Stimulated activated CD4-positive, alpha-beta T cell treated with anti-CD3 and anti-CD28 coated beads, Interleukin-4, amount 100 ng/mL, for 4 hours (primary cell): ENCODE measurements at places on chromosomes 4 and X.

- no peak for DNase-seq
Measured at GRCh38 chrX:13373431-13374187, 53.8 kb upstream of the ATXN3L start.

DNA sequence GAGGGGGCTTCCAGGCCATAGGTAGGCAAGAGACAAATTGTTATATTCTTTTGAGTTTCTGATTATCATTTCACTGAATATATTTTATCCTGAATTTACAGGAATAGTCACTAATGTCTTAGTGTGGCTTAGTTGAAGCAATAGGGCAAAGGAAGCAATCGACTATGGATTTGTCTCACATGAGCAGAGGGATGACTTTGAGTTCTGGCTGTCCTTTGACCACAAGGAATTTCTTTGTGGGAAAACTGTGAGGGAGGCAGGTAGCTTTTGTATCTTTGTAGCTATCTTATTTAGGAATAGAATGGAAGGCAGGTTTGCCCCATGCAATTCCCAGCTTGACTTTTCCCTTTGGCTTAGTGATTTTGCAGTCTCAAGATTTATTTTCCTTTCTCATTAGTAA, 207.3 kb upstream of the ANXA10 start:
- DNase-seq: no peak

DNA sequence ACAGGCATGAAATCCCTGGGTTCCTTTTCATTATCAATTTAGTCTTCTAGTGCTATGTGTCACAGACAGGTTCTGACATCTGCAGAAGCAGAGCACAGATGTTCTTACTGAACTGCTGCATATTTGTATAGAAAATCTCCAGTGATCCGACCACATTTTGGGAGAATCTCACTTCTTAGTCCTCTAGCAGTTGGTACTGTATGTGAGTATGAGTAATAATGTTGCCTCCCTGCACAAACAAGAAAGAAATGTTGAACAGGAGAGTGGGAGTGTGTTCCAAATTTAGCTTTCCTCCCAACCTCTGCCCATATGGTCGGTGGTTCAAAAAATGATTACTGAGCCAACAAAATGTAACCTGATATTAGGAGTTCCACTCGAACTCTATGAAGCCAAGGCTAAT, 165.3 kb upstream of the GPC4 start:
- DNase-seq: no peak

DNA sequence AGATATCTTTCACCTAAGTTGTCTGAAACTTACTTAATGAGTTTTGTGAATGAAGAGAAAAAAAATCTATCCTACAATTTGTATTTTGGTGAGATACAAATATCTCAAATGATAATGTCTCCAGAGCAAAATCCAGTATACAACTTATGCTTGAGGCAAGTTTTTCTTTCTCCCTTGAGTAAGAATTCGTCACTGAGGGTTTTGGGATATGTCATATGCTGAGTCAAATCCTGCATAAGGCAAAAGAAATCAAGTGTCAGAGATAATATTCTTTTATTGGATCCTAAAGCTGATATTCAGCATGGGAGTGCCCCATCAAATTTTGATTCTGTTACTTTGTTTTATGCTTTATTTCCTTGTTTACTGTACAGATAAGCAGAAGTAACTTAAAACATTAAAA, 1308.6 kb downstream of the ARAP2 start:
- DNase-seq: no peak

GRCh38 chr4:10157478-10158332, 41.1 kb upstream of the WDR1 start:
- DNase-seq: peak; percentile 31

DNA sequence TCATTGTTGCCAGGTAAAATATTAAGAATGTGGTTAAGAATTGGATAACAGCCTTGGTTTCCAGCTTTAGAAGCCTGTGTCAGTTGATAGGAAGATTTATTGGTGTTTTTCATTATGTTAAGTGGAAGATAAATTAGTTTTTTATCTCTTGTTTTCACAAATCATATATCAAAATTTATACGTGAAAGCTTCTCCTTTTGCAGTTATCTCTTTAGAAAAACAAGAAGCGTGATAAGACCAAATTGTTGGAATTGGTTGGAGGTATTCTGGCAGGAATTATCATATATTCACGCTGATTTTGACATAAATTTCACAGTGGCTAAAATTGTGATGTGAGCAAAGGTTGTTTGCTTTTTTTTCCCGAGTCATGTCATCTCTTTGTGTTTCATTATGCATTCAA, 90.6 kb downstream of the FRMPD4 start:
- DNase-seq: no peak

DNA sequence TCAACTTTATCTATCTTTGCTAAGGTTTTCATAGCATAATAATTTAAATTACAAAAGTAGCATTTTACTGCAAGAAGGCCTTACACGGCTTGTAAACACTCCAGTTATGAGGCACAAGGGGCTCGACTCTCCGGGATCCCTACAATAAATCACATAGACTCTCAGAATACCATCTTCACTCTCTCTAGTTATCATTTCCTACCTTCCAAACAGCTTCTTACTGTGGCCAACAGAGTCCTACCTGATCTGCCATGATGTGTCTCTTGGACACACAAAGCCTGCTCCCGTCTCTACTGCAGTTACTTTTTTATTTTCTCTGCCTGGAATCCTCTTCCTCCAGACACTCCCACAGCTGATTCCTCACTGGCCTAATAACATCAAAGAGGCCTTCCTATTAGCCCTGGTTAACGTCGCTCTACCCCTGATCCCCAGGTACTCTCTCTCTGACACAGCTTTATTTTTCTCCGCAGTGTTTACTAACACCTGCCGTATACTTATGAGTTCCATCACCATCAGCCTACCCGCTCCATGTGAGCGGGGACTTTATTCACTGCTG, 559.6 kb upstream of the DIPK2B start:
- DNase-seq: no peak

GRCh38 chr4:185463541-185463940, 8.0 kb downstream of the CCDC110 start:
- no peak for DNase-seq

DNA sequence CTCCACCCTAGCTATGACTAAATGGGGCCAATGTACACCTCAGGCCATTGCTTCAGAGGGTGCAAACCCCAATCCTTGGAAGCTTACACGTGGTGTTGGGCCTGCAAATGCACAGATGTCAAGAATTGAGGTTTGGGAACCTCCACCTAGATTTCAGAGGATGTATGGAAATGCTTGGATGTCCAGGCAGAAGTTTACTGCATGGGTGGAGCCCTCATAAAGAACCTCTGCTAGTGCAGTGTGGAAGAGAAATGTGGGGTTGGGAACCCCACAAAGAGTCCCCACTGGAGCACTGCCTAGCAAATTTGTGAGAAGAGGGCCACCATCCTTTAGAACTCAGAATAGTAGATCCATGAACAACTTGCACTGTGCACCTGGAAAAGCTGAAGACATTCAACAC, 284.1 kb downstream of the ANTXR2 start:
- DNase-seq: no peak

DNA sequence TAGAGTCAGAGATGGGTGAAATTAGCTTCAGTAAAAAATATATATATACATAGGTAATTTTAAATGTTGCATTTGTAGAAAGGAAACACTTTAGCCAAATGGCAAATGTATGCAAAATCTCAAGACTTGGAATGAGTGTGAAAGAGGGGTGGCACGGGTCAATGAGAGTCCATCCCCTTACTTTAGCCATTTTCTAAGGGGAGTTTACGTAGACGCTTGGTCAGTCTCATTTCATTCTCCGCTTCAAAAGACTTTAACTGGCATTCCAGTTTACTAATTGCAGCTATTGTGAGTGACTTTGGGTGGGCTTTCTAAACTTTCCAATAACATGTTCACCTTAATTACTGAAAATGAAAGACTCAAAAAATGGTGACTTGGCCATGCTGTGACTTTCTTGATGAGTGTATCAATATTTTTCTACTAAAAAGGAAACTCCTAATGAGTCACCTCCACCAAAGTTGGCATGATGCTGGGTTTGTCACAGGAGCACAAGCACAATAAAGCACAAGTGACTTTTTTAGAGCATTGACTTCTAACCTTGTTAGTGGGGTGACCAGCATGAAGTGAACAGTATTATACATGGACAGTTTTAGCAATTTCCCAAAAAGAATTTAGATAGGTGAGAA, 356.0 kb upstream of the RASGEF1B start:
- no peak for DNase-seq

DNA sequence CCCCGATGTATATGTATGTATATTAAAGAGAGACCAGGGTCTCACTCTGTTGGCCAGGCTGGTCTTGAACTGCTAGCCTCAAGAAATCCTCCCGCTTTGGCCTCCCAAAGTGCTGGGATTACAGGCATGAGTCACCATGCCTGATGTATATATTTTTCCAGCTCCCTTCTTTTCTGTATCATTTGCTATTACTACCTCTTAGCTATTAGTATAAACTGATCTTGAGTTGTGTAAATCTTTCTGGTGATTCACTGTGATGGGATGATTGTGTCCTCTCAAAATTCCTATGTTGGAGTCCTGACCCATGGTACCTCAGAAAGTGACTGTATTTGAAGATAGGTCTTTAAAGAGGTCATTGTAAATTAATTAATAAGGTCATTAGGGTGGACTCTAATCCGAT, 53.1 kb downstream of the HPRT1 start:
- no peak for DNase-seq

GRCh38 chr4:22875587-22876257, 183.0 kb downstream of the GBA3 start:
- no peak for DNase-seq

GRCh38 chr4:88674979-88675378, 22.6 kb downstream of the NAP1L5 start:
- no peak for DNase-seq

DNA sequence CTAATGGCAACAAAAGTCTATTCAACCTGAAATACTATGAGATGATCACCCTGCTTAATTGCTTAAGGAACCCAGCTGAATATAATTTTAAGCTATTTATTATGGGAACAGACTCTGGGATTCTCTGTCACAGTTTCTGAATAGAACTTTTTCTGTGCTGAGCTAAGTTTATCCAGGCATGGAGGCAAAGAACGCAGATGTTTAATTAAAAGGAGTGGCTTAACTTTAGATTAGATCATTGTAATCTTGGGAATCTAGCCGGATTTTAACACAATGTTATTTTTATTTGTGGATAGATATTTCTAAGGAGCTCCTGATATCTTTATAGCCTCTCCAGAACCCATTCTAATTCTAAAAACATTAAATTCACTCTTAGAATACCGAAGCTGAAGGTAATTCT, 353.4 kb downstream of the STIM2 start:
- no peak for DNase-seq

GRCh38 chr4:87073199-87074120, 138.6 kb downstream of the AFF1 start:
- peak; percentile 57 for DNase-seq

DNA sequence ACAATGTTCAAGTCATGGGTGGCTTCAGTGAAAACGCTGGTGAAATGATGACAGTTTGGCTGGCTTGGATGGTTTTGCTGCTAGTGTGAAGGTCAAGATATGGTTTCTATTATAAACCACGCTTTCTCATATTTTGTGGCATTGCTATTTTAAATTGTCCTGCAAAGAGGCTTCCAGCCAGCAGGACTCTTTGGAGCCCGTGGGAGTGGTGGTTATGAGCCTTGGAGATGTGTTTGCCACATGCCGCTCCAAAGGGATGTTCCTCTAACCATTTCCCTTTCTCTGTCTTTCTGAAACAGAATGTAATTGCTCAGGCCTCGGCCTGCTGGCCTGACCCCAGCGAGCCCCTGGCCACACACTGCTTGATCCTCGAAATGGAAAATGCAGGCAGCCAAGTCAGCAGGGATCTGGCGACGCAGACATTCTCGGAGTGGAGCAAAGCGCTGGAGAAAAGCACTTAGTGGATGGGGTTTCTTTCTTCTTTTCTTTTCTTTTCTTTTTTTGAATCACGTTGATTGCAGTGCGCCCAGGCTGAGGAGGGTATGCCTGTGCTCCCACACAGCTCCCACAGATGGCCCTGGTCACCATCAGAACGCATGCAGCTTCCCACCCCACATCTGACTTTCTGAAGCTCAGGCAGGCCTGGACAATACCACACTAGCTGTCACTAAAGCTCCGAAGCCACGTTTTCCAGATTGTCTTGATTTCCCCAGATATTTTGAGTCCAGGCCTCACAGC, 114.0 kb downstream of the ENPP6 start:
- DNase-seq: no peak

- peak; percentile 78 for DNase-seq
Measured at GRCh38 chr4:153115322-153116290, 88.6 kb upstream of the TRIM2 start.

GRCh38 chr4:52926196-52926974, 64.3 kb downstream of the RASL11B start:
- DNase-seq: no peak

- peak; percentile 48 for DNase-seq
Measured at GRCh38 chr4:113899271-113900070, 80.0 kb downstream of the ARSJ start.

DNA sequence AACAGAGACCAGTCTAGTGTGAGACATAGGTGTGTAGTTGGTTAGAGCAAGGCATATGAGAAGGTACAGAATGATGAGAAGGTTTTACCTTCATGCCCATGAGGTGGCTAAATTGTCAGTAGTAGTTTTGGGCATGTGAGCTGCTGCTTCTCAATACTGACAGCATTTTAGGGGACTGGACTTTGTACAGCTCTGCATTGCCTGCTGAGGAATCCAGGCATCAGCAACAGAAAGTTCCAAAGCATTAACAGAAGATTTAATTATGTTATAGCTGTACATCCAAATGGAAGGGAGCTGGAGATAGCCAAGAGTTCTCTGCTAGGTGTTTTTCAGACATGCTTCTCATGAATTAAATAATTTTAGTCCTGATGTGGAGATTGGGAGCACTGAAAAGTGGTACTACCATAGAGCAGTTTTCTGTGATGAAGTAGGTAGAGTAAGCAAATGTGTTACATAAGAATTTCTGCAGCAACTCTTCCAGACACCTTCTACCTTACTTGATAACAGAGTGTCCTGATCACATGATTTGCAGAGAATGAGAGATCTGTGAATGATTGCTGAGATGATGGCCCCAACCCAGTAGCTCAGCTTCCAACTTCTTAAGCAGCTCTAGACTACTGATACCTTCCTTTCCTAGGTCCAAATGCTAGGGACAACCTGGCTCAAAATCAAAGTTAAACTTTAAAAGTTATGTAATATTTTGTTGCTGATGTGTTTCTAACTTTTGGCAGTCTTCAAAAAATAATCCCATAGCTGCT, 30.4 kb downstream of the FNIP2 start:
- DNase-seq: no peak

GRCh38 chrX:50579955-50580354, 109.3 kb upstream of the DGKK start:
- peak; percentile 2 for DNase-seq

- no peak for DNase-seq
Measured at GRCh38 chr4:91171217-91171616, 1044.0 kb downstream of the CCSER1 start.

DNA sequence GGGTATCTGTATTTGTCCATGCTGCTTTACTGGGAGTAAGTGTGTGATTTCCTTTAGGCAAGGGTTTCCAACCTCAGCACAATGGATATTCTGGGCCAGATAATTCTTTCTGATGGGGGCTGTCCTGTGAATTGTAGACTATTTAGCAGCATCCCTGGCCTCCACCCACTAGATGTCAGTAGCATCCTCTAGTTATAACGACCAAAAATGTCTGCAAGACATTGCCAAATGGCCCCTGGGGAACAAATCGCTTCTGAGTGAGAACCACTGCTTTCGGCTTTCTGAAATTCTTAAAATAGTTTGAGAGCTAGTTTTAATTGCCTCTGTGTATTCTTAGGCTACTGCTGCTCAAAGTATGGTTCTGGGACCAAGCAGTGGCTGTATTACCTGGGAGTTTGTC, 81.2 kb upstream of the GPM6B start:
- DNase-seq: no peak
